ENCODE measurements at places on chromosomes 2 and 18.

DNA sequence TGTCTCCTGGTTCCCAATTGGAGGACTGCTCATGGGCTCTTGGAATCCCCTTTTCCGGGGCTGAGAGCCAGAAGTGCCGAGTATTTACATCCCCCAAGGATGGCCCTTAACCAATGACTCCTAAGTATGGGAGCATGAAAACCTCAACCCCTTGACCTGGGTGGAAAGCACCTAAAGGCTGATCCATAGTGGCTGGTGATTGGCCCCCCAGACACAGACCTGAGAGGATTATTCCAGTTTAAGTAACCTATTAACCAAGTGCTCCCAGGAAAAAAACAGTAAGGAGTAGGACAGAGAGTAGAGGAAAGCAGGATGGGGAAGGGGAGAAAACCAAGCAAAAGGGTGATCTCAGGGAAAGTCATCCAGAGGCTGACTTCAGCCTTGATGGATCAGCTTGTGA lies 206.1 kb upstream of the RND3 start:
- DNase-seq: no peak

DNA sequence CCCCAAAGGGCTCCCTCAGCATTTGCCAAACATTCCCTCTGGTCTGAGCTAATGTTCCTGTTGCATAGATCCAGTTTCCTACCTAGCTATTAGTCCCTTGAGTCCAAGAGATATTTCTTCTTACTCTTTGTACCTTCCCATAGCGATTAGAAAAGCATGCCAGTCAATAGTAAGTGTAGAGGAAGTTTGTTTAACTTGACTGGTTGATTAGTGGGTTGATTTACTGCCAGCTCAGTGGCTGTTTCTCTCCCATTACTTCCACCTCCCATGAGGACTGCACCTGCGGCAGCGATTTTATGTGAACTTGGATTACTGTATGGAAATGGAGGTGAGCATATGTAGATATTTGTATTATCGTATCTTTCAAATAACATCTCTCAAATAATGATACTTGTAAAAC lies 1748.4 kb upstream of the CELF4 start:
- DNase-seq: no peak

DNA sequence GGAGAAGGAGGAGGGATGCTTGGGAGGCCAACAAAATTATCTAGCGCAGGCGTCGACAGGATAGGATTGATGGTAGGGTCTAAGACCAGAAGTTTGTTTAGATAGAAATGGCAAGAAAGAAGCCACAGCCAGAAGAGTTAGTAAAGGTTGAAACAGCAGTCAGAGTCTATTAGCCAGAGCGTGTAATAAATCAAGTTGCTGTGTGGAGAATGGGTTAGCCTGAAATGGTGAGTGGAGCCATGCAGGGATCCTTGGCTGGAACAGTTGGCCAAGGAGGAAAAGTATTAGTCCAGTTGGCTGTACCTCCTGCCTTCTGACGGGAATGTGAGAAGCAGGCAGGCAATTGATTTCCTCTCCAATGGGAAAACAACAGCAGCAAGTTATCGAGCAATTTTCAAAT lies 190.7 kb upstream of the CCDC68 start:
- DNase-seq: no peak

DNA sequence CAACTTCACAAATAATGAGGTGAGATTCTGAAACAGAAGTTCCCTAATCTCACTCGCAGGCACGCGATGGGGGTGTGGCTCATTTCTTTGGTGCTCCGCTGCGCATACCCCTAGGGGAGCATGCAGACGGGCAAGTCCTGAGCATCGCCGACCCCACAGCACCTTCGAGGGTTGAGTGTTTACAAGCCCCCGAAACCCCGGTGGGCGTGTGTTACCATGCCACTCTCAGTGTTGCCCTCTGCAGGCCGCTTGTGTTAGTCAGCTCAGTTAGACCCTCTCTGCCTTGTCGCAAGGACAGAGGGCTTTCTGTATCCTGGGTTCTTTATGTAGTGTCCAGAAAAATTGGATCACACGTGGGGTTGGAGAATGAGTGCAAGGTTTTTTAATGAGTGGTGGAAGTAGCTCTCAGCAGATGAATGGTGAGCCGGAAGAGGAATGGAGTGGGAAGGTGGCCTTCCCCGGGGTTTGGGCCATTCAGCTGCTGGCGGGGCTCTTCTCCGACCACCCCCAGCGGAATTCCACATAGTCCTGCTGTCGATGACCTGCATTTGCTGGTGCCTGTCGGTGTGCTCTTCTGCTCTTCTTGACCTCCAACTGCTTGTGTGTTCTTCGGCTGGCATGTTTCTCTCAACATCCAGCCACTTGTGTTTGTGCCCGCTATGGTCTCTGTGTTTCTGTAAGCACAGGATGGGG lies 191.3 kb downstream of the RPRM start:
- no peak for DNase-seq

GRCh38 chr2:121596221-121597080 lies 52.8 kb downstream of the CLASP1 start:
- no peak for DNase-seq

- no peak for DNase-seq
Measured at GRCh38 chr2:179137200-179137759, 87.3 kb upstream of the CCDC141 start.

DNA sequence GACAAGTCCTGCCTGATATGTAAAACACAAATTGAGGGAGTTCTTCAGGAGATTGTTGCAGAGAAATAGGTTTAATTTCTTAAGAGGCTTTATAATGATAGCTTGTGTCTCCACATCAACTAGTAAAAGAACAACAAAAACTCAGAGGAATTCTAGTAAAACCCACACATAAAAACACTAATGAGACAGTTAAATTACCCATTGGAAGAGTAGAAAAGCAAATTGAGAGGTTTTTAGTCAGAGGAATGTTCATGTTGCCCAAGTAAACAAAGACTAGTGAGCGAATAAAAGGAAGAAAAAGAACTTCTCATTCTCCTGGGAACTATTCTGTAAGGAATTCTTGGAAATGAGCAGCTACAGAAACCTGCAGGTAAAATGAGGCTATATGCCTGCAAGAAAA lies 330.6 kb downstream of the STK39 start:
- no peak for DNase-seq

DNA sequence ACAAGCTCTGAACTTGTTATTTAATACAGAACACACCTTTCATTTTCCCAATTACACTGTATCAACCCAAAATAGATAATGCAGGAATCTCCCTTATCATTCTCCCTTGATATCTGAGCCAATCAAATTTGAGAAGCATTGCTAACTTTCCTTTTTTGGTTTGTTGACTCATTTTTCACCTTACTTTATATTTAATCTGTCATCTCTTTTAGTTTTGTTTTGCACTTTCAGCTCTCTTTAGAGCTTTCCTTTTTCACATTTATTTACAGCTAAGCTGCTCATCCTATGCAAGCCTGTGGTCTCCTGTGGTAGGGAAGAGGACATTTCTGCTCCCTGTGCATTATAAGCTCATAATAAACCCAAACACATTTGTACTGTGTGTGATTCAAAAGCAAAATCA lies 50.1 kb downstream of the ITGAV start:
- no peak for DNase-seq

- DNase-seq: no peak
Measured at GRCh38 chr2:240168546-240169361, 28.3 kb upstream of the OTOS start.

DNA sequence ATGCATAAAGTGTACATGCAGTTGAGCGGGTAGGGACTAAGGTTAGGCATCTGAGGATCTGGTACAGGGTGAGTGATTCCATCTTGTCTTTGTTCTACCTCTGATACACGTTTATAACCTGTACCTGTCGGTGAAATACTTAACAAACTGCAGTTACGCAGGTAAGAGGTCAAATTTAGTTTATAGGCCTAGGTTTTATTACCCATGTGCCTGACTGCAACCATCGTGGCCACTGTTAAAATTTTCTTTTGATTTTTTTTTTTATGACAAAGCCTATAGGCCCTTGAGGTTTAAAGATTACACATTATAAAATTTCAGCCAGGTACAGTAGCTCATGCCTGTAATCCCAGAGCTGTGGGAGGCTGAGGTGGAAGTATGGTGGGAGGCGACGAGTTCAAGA lies 15.4 kb upstream of the HNMT start:
- DNase-seq: no peak

- DNase-seq: no peak
Measured at GRCh38 chr2:200615247-200615646, 29.4 kb downstream of the AOX1 start.

DNA sequence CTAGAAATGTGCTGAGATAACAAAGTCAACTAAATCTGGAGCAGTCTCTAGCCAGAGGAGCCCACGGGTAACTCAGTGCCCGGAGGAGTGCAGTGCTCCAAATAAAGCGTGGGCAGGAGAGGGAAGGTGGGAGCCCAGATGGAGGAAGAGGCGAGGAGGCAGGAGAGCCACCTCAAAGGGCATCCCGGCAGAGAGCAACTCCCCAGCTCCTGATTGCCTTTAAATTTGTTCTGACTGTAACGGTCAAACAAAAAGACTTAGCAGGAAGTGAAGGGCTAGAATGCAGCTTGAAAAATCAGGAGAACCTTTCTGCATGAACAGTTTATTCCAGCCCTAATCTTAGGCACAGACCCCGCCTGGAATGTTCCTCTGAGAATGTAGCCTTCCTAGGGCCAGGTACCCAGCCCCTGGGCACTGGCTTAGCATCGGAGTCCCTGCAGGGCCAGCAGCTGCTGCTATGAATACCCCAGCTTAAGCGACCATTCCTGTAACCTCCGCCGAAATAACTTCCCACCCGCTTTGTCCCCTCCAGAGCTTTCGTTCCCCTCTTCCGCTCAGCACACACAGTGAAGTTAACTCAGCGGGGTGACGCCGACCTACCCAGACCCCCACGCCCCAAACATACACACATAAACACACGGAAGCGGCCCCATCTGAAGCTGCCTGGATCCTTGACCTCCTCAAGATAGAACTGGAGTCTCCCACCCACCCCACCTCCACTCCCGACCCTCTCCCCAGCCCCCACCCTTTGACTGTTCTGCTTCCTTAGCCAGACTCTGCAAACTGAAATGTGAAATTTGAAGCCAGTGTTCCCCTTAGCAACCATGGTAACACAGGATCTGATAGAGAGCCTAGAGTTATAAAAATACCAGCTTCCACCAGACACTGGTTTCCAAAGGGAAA lies 123.2 kb downstream of the SMAD7 start:
- no peak for DNase-seq

DNA sequence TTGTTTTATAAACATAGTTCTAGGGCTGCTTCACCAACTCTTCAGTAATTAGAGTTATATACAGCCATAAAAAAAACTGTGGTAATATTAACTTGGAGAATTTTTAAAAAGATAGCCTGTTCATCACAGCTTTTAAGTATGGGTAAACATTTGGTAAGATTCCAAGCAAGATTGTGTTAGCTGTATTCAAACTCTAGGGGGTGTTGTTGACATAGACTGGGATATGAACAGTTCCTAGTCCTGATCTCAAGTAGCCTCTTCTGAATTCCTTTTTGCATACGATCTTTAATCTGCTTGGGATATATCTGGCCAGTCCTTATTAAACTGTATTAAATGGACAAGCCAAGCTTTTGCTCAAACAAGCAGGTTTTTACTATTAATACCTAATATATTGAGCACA lies 13.4 kb downstream of the NOP58 start:
- no peak for DNase-seq

- no peak for DNase-seq
Measured at GRCh38 chr2:235268535-235268934, 225.3 kb upstream of the AGAP1 start.

DNA sequence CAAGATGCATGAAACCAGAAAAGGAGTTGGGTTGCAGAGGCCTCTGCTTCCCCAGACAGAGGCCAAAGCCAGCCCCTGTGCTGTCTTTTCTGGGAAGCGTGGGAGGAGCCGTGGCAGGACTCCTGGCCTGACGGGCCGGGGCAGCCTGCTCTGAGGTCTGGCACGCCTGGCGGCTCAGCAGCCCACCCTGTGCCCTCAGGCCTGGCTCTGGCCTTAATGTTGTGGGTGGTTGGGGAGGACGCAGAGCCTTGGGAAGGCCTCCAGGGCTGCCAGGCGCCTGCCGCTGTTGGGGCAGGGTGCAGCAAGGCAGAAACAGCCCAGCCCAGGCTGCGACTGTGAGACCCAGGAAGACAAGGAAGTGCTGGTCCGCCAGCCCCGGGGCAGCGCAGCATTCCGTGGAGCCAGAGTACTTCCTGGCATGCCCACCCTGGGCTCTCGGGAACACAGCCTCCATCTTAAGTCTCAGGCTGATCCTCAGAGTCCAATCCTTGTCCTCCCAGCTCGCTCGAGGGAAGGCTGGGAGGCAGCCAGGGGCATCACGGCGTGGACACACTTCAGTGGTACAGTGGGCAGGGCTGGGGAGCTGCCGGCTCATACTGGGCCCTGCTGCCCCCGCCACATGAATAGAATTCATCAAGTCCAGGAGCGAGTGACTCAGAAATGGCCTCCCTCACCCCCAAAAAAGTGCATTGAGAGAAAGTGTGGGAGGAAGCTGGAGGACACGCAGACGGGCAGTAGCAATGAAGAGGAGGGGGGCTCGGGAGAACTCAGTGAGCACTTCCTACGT lies 72.6 kb downstream of the EMX1 start:
- no peak for DNase-seq

GRCh38 chr2:230680463-230681170 lies 32.0 kb upstream of the CAB39 start:
- no peak for DNase-seq

- no peak for DNase-seq
Measured at GRCh38 chr18:2471523-2471922, 99.8 kb downstream of the METTL4 start.

- no peak for DNase-seq
Measured at GRCh38 chr2:117775703-117776219, 38.7 kb upstream of the DDX18 start.

GRCh38 chr2:26605195-26605998 lies 35.8 kb downstream of the CIB4 start:
- no peak for DNase-seq

- no peak for DNase-seq
Measured at GRCh38 chr2:238077292-238077691, 16.5 kb downstream of the SCLY start.

DNA sequence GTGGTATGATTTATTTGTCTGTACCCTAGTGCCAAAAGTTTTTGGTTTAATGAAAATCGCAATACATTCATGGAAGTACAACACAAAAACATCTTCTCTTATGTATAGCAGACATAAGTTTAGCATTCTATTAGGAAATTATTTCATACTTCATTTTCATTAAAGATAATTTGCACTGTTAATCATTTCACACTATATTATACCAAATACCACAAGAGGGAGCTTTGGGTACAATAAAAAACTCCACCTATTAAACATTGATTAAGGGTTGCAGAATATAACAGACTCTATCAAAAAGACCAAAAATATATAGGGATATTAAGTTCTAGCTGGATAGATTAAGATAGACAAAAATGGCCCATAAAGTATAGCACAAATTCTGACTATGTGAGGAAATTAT lies 79.0 kb downstream of the SLC66A3 start:
- DNase-seq: no peak

GRCh38 chr2:240368781-240369331 lies 66.6 kb upstream of the GPC1 start:
- no peak for DNase-seq

GRCh38 chr2:107645586-107645985 lies 181.1 kb upstream of the RGPD4 start:
- no peak for DNase-seq

GRCh38 chr2:4053769-4054493 lies 350.6 kb downstream of the DCDC2C start:
- no peak for DNase-seq

Measured in stimulated activated CD8-positive, alpha-beta memory T cell treated with anti-CD3 and anti-CD28 coated beads, Interleukin-7, amount 100 ng/mL, for 4 hours (primary cell).